PC-3 (cell line): ENCODE measurements at places on chromosomes 3 and 15.

DNA sequence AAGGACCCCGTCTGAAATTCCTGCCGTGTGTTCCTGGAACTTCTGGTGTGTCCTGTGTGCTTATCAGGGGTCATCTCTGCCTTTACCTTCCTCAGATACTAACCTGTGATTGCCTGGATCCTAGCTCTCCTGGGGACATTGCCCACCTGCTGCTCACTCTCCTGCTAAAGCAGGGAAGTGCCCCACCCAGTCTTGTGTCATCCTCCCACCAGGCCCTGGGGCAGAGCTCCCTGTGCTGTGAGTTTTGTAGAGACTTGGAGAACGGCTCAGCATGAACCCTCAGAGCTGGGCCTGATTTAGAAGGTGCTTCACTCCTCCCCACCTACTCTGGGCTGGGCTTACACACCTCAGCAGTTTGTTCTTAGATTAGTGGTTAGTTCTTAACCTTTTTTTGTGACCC is 3.8 kb upstream of the TMEM44 start:
- peak; percentile 24 for DNase-seq

DNA sequence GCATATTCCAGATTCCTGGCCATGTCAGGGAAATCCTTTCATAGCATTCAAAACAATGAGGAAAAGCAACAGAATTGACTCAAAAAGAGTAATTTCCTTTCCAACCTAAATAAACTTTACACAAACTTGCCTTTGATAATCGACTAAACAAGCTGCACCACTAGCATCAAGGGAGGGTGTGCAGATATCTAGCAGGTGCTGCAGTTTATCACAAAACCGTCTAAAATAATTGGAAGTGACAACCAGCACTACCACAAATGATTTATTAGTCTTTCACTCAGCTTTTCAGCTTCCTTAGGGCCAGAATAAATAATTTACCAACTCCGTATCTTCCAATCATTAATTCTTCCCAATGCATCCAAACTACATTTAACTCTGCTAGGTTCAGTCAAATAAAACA is 71.7 kb downstream of the TBC1D5 start:
- no peak for DNase-seq

- DNase-seq: peak; percentile 69
Observed at GRCh38 chr15:63599401-63600000, 2.3 kb downstream of the FBXL22 start.

DNA sequence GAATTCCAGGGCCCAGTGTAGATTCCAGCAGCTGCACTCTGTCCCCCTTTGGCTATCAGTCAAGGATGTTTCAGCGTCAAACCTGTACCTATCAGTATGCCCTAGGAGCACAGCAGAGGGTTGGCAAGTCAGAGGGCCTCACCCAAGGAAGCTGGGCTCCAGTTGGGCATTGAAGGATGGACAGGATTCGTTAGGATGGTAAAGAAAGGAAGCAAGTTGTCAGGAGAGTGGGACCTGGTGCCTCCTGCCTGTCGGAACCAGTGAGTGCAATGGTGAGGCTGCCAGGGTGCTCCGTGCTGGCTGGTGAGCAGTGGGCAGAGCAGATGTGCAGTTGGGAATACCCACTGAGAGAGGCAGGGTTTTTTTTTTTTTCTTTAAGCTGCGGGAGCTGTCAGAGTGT is 157.2 kb downstream of the CHDH start:
- DNase-seq: no peak

- DNase-seq: no peak
Observed at GRCh38 chr3:129892486-129892856, 1.0 kb downstream of the TMCC1 start.

DNA sequence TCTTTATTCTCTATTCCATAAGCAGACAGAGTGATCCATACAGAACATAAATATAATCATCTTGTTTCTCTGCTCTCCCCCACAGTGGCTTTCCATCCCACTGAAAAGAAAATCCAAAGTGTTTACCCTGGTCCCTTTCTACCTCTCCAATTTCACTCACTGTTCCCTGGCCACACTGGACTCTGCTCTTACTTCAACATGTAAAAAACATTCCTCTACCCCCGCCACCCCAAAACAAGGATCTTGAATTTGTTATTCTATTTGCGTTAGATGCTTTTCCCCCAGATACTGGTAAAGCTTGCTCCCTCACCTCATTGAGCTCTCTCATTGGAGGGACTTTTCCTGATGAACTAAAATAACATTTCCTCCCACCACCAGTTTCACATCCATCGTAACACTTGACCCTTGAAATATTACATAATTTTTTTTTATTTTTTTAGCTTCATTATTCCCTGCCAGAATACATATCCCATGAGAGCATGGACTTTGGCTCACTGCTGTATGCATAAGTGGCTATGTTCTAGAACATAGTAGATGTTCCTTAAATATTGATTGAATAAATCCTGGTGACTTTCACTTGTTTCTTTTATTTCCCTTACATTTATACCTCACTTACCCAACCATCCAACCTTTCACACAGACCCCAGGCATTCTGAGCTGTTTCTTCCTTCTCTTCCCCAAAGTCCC is 162.7 kb upstream of the MEIS2 start:
- no peak for DNase-seq

- DNase-seq: no peak
Observed at GRCh38 chr3:195893516-195893915, 14.8 kb downstream of the TNK2 start.

DNA sequence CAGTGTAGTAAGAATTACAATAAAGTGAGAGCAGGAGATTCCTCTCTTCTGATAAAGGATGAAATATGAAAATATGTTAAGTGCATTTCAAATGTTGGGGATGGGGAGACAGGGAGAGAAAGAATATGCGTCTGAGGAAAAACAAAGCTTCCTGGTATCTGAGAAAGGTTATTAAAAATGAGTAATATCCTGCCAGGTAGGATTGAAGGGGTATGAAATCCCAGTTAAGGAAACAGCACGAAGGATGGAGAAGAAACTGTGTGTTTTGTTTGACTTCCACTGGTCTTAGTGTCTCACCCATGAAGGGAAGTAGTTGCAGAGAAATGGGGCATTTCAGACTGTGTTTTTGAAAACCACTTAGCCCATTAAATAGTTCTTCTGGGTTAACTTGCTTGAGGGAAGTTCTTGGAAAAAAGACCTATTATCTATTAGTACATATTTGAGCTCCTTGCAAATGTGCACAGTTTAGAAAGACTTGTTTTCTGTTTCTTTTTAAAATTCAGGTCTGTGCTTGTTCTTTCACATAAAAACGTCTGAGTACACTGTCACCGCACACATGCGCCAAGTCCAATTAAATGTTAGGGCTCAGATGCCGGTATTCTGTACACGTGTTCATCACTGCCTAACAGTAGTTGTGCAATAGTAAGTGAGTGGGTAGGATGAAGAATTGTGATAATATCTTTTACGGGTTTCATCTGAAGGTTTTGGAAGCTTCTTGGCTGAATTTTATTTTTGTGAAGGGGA is 196.1 kb upstream of the P2RY1 start:
- DNase-seq: no peak

- no peak for DNase-seq
Observed at GRCh38 chr3:186208296-186208989, 99.6 kb upstream of the ETV5 start.
